ENCODE measurements at places on chromosomes 5 and 9.
A peak's percentile ranks its signal among the peaks of the same experiment; 100 is the strongest.

- DNase-seq, result no peak
Observed at GRCh38 chr9:108600896-108601295, 254.9 kb downstream of the ACTL7B start.

GRCh38 chr9:3646226-3646625 is 120.4 kb upstream of the RFX3 start:
- no peak for DNase-seq

DNA sequence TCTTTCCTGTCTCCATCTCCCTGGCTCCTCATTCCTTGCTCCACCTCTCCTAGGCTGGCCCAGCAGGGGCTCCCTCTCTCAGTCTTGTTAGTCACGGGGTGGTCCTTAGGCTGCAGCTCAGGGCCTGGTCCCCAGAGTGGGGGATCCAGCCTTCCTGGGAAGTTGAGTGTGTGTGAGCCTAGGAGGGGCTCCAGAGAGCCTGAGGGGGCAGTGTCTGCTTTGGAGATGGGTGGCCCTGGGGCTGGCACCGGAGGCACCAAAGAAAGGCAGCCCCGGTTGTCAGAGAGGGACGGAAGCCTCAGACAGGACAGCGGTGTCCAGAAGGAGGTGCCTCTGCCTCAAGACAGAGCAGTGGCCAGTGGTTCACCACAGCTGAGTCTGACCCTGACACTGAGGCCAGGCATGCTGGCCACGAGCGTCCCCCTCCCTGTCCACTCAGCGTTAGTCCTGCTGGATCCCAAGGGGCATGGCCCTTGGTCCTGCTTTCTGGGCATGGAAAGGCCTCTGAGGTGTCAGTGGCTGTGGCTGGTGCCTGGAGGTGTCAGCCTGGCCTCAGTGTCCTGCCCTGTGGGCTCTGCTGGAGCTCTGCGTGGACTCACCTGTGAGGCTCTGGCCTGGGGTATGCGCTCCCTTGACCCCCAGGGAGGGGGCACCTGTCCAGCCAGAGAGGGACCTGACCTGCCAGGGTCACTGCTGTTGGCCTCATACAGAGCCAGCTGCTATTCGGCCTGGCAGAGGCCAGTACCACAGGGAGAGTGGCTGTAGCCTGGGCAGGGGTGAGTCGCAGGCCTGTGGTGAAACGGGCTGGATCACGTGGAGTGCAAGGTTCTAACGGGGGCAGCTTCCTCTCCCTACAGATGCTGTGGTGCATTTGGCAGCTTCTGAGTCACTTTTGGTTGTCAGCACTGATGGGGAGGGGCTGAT is 130.6 kb downstream of the CACNA1B start:
- no peak for DNase-seq

DNA sequence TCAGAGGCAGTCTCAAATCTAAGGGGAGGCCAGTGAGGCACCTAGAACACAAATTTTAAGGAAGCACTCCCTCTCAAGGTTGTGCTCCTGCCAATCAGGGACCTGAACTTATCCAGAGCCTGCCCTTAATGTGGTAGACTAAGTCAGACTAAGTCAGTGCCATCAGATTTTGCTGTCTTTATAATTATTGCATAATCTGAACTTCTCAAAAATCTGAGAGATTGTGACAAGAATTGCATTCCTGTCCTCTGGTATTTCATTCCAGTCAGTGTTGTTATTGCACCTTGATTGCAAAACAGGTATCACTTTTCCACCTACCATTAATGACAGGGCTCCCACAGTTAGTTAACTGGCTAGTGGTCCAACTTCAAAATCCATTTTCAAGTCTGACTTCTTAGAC is 197.1 kb upstream of the HCN1 start:
- DNase-seq, result no peak

- no peak for DNase-seq
Observed at GRCh38 chr5:9363026-9363425, 182.8 kb downstream of the SEMA5A start.

GRCh38 chr9:112043423-112043822 is 131.7 kb downstream of the SUSD1 start:
- DNase-seq, result no peak

DNA sequence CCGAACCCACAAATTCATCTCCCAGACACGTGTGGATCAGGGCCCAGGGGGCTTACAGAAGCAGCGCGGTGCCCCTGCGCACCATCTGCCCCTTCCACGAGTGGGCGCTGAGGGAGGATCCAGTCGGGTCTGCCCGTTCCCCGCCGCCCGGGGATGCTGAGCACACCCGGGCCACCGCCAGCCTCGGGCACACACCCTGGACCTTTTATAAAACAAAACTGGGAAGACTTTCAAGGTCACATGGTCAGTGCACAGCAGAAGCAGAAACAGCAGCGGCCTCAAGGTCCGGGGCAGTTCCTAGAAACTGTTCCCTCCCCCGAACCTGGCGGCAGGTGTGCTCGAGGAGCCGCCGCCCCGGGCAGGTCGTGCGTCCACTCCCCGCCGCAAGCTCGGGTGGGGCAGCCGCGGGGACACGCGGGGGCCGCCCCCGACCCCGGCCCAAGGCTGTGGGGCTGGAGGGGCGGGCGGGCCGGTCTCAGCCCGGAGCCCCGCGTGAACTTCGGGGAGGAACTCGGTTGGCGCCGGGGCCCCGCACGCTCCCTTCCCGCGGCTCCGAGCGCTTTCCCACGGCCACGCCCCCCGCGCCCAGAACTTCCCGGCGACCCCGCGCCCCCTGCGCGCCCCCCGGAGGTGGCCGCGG is 633 bp upstream of the PPP1R26 start:
- DNase-seq, result peak; percentile 28

DNA sequence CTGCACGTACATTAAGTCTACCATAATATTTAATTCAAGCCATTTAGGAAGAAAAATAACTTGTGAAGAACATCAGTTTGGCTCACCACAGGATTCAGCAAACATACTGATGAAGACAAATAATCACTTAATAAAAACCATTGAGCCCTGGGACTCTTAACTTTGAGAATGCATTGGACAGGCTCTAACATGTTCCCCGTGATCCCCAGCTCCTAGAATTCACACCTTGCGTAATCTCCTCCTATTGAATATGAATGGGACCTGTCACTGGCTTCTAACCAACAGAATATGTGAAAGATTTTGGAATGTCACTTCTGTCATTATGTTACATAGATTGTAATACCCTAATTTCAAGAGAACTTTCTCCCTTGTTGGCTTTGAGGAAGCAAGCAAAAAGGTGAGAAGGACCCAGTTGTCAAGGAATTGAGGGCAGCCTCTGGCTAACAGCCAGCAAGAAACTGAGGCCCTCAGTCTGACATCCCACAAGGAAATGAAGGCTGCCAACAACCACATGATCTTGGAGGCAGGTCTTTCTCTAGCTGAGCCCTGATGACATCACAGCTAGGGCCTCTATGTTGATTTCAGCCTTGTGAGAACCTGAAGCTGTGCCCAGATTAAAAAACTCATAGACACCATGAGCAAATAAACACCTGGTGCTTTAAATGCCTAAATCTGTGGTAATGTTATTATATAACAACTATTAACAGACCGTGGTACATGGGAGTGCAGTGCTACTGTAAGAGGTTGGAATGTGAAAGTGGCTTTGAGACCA is 433.2 kb downstream of the SEMA5A start:
- DNase-seq, result no peak

DNA sequence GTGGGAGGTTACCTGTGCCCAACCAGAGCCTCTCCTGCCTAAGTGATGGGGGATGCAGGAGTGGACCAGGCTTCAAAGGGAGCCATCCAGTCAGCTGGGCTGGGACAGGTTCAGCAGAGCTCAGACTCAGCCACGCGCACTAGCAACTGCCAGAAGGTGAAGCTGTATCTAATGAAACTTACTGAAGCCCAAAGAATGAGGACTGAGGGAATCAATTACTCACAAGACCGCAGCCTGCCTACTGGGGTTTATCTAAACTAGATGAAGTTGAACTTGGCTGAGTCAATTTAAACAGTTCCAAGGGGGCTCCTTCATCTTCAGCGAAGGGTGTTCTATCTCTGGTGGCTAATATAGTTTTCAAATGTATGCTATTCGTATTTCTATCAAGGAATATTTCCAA is 11.4 kb downstream of the HAND1 start:
- no peak for DNase-seq

DNA sequence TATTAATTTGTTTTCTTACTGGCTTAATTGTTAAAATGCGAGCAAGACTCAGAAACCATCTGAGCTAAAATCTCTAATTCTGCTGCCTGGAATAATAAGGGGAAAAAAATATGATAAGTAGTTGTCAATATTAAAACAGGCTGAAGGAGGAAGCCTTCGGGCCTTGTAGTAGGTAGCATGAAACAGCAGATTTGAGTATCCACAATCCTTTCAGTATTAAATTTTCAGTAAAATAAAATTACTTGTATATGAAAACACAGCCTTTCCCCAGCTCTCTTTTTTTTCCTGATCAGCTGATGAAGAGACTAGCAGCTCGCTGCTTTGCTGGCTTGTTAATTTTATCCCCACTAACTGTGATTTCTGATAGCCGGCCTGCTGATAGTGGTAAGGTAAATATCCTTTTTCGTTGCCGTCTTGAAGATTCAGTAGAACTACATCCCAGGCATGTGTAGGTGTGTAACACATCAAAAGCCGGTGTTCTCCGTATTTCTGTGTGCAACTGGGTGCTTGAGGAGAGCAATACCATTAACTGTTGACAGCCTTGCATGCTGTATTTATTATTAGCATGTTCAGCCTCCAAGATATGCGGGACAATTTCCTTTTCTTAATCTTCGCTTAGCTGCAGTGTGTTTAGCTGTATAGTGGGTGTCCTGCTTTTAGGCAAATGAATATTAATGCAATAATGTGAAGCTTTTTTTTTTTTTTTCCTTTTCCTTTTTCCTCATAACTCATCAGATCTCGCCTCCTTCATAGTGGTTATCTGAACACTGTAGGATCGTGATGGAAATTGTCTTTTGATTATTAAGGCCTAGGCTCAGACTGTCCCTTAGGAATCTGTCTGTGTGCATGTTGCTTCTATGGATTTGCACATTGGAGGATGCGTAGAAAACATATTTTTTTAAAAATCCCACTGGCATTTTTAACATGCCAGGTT is 144.6 kb downstream of the SMARCA2 start:
- DNase-seq, result peak; percentile 25

DNA sequence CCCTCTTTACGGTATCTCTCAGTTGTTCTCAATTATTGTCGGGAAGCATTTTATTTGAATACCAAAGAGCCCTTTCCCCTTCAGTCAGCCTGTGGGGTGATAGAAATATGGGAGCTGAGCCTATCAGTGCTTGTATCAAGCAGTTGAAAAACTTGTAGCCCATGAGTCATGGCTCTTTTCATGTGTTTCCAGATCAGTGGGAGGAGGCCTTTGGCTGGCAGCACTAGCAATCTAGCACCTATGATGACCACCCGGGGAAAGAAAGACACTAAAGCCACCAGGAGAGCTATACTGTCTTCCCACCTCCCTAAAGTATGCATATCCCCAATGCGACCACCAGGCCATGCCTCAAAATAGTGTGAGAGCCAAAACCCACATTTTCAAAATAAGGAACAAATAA is 696.9 kb upstream of the C9orf72 start:
- DNase-seq, result no peak

- DNase-seq, result no peak
Observed at GRCh38 chr5:170747357-170747756, 36.2 kb upstream of the GABRP start.

DNA sequence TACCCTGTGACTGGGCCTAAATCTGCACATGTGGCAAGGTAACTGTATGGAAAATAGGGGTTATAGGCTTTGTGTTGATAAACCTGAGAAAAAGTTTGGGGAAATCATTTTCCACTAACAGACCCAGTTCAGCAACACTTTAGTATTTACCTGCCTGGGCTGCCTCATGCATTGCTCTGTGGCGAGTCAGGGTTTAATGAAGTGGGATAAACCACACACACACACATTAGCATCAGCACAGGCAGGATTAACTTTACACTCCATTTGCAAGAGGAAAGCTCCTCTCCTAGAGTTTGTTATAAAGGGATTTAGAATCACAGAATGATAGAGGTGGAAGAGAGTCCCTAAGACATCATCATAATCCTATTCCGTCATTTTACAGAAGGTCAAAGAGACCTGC is 20.0 kb upstream of the ZCCHC7 start:
- DNase-seq, result no peak

GRCh38 chr5:1476181-1476966 is 31.1 kb upstream of the SLC6A3 start:
- no peak for DNase-seq

GRCh38 chr5:178323961-178324360 is 91.4 kb upstream of the PHYKPL start:
- no peak for DNase-seq

GRCh38 chr9:93588641-93589609 is 12.5 kb downstream of the PHF2 start:
- no peak for DNase-seq

- no peak for DNase-seq
Observed at GRCh38 chr5:10801931-10802666, 41.1 kb upstream of the DAP start.

DNA sequence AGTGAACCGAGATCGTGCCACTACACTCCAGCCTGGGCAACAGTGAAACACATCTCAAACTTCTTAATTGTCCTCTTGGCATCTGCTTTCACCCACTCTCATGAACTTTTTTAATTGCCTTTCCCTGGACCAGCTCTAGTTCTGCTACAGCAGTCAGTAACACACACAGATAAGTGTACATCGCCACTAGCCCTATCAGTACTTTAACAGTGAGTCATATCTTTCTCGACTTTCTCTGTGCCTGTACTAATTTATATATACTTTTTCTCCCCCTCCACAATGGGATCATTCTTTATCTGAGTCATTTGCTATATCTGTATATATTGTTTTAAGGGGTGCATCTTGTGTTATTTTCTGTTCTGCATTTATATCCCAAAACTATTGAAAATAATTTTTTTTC is 6.7 kb downstream of the CDC37L1 start:
- DNase-seq, result no peak

- peak; percentile 44 for DNase-seq
Observed at GRCh38 chr9:101465326-101465915, 29.8 kb upstream of the ALDOB start.

DNA sequence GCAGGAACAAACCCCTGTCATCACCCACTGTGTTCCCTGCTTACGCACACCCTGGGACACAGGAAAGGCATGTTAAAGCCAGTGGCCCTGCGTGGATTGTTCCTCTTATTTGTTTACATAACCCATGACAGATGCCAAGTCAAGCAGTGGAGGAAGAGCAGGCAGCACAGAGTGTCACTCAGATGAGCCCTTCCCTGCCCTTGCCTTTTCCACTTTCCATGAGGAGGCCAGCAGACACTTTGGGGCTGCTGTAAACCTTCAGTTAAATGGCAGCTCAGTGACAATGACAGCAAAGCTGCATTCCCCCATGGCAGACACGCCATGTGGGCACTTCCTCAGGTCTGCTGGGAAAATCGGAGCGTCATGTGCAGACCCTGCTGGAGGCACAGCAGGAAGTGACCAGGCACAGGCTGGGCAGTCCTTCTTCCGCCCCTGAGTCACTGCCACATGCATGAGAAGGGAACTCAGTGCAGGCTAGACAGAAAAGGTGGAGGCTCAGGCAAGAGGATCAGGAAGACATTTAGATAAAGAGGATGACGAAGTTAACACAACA is 216.8 kb upstream of the PIK3R1 start:
- no peak for DNase-seq
